ENCODE measurements at places on chromosomes 7 and 10.
A peak's percentile ranks its signal among the peaks of the same experiment; 100 is the strongest.

GRCh38 chr7:84548366-84549365 lies 354.1 kb upstream of the SEMA3A start:
- no peak for DNase-seq

GRCh38 chr10:107915215-107915610 lies 750.7 kb upstream of the SORCS1 start:
- DNase-seq: no peak

GRCh38 chr7:92563345-92563744 lies 26.8 kb downstream of the FAM133B start:
- DNase-seq: no peak

DNA sequence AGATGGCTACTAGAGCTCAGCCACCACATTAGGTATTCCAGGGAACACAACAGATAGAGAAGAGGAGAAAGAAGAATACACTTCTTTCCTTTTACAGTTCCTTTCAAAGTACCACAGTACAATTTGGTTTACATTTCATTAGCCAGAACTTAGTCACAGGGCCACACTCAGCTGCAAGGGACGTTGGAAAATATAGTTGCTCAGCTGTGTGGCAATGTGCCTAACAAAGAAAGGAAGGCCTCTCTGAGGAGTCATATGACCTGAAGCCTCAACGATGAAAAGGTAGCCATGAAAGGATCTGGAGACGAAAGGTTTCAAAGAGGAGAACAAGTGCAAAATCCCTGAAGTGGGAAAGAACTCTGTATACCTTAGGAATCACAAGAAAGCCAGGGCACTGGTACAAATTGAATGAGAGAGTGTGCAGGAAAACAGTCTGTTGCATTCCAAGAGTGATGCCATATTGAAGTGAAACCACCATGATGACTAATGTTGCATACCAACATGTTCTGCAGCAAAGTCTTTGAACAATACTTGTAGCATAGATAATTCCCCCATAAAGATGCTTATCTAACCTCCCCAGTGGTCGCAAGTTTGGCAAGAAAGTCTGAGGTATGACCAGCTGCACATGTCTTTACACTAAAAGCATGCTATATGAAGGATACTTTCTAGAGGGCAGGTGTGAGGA lies 278.9 kb downstream of the HPSE2 start:
- no peak for DNase-seq

DNA sequence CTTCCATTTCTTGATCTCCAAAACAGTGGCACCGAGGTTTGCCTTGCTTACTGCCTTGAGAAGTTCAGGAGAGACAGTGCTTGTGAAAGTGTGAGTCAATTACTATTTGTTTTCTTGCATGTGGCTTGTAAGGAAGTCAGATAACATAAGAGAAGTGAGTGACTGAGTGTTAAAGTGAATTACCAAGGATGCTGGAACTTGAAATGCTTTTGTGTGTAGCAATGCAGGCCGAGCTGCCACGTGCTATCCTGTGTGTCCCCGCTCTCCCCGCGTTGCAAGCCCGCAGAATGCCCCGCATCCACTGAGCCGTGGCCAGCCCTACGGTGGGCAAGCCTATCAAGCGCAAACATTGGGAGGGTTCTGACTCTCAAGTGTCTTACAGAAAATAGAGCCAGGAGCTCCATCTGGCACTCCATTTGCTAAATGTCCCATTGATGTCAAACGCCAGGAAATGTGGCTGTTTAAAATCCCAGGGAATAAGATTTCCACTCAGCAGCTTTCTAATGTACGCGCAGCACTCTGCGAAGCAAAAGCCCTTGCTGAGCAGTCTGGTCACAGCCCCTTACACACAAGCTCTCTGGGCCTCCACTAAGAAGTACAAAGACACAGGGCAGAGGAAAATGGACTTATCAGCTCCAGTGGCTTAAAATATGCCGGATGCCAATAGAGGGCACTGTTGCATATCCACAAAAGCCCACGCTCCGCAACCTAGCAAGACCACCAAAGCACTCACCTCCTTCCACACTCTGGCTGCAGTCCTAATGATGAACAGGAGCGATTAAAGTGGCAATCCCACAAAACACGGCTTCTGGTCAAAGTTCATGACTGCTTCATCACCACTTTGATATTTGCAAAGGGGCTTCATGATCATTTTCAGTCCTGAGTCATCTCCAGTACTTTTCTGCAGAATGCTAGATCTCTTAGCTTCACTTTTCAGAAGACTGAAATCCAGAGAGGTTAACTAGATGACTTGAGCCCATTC lies 158.0 kb upstream of the ITGB1 start:
- no peak for DNase-seq

DNA sequence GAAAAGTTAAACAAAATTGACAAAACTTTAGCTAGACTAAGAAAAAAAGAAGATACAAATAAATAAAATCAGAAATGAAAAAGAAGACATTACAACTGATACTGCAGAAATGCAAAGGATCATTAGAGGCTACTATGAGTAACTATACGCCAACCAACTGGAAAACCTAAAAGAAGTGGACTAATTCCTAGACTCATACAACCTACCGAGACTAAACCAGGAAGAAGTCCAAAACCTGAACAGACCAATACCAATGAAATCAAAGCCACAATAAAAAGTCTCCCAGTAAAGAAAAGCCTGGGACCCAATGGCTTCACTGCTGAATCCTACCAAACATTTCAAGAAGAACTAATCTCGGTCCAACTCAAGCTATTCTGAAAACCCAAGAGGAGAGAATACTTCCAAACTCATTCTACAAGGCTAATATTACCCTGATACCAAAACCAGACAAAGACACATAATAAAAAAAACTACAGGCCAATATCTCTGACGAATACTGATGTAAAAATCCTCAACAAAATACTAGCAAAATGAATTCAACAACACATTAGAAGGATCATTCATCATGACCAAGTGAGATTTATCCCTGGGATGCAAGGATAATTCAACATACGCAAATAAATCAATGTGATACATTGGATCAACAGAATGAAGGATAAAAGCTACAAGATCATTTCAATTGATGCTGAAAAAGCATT lies 20.3 kb downstream of the ELAPOR2 start:
- no peak for DNase-seq

GRCh38 chr10:76113952-76114351 lies 682.5 kb downstream of the LRMDA start:
- DNase-seq: no peak

- no peak for DNase-seq
Observed at GRCh38 chr7:151676759-151677158, 157.1 kb upstream of the RHEB start.

DNA sequence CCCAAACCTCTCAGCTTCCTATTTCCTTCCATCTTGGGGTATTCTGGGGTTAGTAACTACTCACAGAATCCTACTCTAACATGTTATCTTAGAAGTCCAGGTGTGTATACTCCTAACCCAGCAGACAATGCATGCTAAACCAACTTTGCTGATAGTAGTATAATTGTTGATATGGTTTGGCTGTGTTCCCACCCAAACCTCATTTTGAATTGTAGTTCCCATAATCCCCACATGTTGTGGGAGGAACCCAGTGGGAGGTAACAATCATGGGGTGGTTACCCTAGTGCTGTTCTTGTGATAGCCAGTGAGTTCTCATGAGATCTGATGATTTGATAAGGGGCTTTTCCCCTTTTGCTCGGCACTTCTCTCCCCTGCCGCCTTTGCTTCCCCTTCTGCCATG lies 135.1 kb downstream of the CHRM2 start:
- no peak for DNase-seq

GRCh38 chr7:46554688-46555422 lies 633.8 kb upstream of the IGFBP3 start:
- DNase-seq: no peak

GRCh38 chr10:111479966-111480365 lies 403.1 kb downstream of the ADRA2A start:
- no peak for DNase-seq

DNA sequence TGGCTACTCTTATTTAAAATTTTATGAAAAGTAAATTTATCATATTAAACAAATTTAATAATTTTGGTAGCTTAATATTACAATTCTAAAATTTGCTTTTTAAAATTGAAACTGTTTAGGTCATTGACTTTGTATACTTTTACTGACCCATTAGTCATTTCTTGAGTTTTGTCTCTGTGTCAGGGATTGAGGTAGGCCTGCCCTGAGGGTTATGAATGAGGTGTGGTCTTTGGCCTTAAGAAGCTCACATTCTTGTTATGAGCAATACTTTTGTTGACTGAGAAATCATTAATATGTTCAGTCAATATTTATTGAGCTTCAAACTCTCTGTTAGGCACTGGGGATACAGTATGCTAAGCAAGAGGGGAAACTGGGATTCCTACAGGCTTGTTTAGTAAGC lies 47.0 kb upstream of the RPA3 start:
- DNase-seq: no peak

DNA sequence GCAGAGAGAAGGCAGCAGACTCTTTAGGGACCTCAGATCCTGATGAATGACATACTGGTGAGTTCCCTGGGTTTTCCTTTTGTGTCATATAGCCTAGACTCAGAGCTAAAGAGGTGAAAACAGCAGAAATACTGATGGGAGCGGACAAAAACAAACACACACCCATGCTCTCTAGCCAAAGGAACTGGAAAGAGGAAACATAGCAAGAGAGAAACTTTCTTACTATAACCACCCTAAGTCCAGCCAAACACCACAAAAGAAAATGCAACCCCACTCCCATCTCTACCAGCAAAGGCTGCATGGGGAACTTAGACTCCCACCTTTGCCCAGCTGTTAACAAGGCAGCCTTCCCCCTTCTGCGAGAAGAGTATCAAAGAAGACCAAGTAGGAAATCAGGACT lies 16.3 kb downstream of the GSAP start:
- no peak for DNase-seq

GRCh38 chr10:17228091-17229015 lies at the start of gene VIM:
TSS of gene VIM (plus strand) at chr10:17228241. CDS start at chr10:17229423, 1,182 bp downstream.
- DNase-seq: no peak

- DNase-seq: no peak
Observed at GRCh38 chr10:113087165-113088029, 137.3 kb downstream of the TCF7L2 start.

DNA sequence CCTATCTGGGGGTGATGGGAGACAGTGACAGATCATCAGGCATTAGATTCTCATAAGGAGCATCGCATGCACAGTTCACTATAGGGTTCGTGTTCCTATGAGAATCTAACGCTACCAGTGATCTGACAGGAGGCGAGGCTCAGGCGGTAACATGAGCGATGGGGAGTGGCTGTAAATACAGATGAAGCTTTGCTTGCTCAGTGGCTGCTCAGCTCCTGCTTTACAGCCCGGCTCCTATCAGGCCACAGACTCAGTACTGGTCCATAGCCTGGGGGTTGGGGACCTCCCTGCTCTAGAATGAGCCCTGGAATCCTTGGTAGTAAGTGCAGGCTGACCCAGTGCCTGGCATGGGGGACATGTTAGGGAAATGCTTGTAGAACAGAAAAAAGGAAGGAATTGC lies 426.0 kb downstream of the TYW1 start:
- no peak for DNase-seq

DNA sequence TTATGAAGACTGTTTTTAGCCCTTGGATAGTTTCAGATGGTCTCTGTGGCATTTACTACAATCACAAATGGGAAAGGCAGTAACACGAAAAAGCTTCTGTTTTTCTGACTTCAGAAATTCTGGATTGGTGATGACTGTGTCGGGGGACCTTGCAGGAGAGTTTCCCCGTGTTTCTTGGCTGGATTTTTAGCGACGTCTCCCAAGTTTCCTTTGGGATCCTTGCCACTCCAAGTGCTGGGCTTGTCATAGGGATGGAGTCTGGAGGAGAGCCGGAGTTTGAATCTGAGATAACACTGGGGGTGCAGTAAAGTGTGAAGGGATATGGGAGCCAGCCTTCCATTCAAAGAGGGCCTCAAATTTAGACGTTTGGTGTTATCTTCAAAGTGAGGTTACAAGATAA lies 179.0 kb downstream of the SNX10 start:
- DNase-seq: no peak

GRCh38 chr10:17921378-17921777 lies 30.3 kb upstream of the SLC39A12 start:
- no peak for DNase-seq

DNA sequence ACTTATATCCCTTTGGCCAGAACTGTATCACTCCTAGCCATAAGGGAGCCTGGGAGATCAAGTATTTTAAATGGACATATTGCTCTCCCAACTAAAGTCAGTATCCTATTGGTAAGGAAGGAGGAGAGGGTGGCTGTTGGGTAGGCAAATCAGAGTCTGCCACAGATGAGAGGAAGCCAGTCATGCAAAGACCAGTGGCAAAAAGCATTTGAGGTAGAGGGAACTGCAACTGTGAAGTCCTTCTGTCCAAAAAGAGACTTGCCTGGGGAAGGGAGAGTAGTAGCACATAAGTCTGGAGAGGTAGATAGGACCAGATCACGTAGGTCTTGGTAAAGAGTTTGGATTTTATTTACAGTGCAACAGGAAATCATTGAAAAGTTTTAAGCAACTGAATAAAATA lies 8.8 kb upstream of the CCNJ start:
- DNase-seq: no peak

DNA sequence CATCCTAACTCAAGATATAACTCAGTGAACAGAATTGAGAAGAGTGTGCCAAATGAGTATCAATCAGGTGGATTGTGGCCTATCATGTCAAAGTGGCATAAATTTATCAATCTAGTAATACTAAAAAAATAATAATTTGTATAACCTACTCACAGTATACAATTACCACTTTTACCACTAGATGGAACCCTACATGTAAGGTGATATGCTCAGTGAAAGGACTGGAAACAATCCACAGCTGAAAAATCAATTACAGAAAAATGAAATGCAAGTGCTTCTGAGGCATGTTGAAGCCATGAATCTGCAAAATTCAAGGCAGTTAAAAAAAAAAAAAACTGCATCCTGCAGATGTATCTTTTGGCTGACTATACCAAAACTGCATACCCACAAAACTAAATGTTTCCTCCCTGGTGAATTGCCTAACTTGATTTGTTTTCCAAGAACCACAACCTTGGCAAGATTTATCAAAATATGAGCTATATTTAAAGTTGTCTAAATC lies 13.9 kb downstream of the ARHGAP19 start:
- peak; percentile 3 for DNase-seq

DNA sequence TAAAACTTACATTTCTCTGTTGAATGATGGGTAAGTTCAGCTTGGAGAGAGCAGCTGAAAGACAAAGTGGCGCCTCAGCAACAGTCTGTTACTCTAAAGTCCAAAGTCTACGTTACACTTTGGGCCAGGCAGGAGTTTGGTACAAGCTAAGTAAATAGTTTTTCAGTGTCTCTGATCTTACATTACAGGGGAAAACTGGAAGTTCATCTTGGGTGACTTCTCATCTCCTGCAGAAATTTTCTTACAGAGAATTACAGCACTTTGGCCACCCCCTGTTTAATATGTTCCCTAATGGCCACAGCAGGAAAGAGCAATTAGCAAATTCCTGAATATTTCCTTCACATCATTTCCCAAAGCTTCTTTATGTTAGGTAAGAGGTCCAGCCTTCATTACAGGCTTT lies 67.1 kb downstream of the ABCC2 start:
- DNase-seq: no peak
